T-helper 17 cell (primary cell): ENCODE measurements at places on chromosomes 6 and 20.

DNA sequence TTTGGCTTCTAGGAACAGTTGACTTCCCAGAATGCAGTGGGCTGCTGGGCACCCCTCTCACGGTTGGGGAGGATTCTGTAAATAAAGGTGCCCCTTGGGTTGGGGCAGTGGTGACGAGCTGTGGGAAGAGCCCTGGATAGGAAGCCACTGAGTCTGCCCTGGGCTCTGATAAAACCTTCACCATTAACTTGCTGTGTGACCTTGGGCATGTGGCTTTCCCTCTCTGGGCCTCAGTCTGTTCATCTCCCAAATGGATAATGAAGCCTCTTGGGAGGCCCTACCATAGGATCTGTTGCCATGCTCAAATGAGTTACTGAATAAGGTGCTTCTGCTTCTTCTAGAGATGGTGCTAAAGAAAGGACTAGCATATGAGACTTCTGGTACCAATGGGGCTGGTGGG, 3.7 kb downstream of the CRIP3 start:
- no peak overlapping the region for H3K4me3 ChIP-seq
- no peak for DNase-seq
- H3K4me1 ChIP-seq, result peaks cover 16% of the 10 kb centered on the region
- H3K27ac ChIP-seq, result no peak overlapping the region
- H3K36me3 ChIP-seq, result peaks cover 5% of the 10 kb centered on the region

DNA sequence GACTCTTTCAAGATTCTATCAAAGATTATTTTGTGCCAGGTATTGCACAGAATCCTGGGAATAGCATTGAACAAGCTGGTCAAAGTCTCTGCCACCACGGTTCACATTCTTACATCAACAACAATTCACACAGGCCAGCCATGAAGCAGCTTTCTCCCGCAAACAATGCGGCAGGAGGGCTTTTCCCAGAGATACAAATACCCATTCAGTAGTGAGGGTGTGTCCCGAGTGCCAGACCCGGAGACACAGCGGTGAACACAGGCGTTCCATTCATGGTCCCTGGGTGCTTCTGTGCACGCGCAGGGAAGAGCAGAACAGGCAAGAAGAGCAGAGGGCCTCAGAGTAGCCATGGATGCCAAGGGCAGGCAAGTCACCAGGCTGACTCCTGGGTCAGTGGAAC, 83.3 kb upstream of the PDE10A start:
- no peak overlapping the region for H3K27ac ChIP-seq
- peaks cover 12% of the 10 kb centered on the region for H3K27me3 ChIP-seq
- H3K4me1 ChIP-seq, result no peaks in the 10 kb centered on the region
- no peak for DNase-seq
- no peak overlapping the region for H3K4me3 ChIP-seq
- H3K36me3 ChIP-seq, result peaks cover 2% of the 10 kb centered on the region

DNA sequence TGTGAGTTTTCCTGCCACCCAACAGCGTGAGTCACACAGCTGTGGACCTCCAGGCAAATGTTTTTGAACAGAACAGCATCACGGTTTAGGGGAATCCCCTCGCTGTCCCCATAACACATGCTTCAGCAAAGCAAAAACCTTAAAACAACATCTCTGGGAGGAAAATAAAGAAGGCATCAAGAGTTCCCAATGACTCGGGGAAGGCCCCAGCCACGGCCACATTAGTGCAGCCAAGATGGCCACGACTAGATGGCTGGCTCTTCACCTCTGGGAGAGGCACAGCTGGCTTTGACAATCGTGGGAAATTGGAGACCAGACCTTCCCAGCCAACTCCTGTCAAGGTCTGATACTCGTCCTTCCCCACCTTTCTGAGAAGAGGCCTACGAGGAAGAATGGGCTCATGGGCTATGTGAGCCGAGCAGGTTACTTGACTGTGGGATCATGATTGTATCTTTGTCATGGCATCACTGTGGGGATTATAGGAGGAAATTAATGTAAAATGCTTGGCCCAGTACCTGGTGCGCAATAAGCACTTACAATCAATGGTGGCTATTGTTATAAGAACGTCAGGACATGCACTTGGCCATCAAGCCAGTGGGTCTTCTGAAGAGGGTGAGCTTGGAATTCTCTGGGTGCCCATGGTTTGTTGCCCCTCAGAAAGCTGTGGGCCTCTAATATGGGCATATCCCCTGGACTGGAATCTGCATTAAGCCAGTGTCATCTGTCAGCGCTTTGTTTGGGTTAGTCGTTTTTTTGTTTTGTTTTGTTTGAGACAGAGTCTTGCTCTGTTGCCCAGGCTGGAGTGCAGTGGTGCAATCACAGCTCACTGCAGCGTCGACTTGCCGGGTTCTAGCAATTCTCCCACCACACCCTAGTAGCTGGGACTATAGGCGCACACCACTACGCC, 43.6 kb downstream of the FGD2 start:
- DNase-seq, result no peak
- peaks cover 46% of the 10 kb centered on the region for H3K4me1 ChIP-seq
- H3K27ac ChIP-seq, result peak overlapping the region; percentile 99
- H3K4me3 ChIP-seq, result peak overlapping the region; percentile 93
- H3K27me3 ChIP-seq, result no peaks in the 10 kb centered on the region
- no peaks in the 10 kb centered on the region for H3K36me3 ChIP-seq

- no peaks in the 10 kb centered on the region for H3K36me3 ChIP-seq
- no peak for DNase-seq
- H3K27me3 ChIP-seq, result no peaks in the 10 kb centered on the region
- peaks cover 22% of the 10 kb centered on the region for H3K4me1 ChIP-seq
- H3K4me3 ChIP-seq, result no peak overlapping the region
Measured at GRCh38 chr6:53646606-53647005, 18.9 kb downstream of the KLHL31 start.

- DNase-seq, result no peak
- peaks cover 33% of the 10 kb centered on the region for H3K27me3 ChIP-seq
- H3K4me1 ChIP-seq, result peaks cover 4% of the 10 kb centered on the region
- H3K36me3 ChIP-seq, result peaks cover 4% of the 10 kb centered on the region
- no peak overlapping the region for H3K27ac ChIP-seq
Measured at GRCh38 chr6:18527836-18528743, 140.9 kb downstream of the RNF144B start.

DNA sequence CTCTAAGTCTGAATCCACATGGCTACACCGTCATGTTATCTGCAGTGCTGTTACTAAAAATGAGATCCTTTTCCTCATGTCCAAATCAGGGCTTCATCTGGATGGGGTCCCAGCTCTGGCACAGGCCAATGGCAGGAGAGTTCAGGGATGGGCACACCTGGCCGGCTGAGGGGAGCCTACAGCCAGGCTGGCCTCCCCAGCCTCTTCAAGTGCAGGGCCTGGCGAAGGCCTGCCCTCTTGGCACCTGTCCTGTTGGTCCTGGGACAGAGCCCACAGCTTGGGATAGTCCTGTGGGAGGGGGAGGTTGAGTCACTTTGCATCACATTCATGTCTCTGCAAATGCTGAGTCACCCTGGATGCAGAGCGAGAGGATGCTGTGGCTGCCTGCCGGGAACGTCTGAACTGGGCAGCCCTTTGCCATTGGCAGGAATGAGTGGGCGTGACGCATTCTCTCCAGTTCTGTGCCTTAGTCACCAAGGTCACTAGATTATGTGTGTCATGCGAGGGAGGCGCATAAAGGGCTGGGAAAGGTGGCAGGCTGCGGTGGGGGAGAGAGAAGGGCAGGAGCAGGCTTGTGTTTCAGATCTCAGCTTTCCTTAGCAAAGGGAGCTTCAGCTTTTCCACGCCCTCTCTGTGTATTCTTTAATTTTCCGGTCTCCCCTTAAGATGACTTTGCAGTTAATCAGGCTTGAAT, 223.2 kb upstream of the ECI2 start:
- no peaks in the 10 kb centered on the region for H3K4me1 ChIP-seq
- H3K27me3 ChIP-seq, result peaks cover 36% of the 10 kb centered on the region
- DNase-seq, result no peak
- no peak overlapping the region for H3K27ac ChIP-seq
- no peak overlapping the region for H3K4me3 ChIP-seq

DNA sequence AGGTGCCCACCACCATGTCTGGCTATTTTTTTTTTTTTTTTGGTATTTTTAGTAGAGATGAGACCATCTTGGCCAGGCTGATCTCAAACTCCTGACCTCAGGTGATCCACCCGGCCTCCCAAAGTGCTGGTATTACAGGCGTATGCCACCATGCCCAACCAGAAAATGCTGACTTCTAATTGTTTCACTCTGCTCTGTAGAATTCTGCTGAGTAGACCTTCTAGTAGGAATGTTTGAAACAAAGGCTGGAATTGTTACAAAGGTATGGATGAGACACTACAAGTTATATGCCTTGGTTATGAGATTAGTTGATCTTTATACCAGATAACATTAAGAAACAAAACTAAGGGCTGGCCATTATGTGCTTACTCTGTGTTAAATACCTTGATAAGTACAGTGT, 44.8 kb downstream of the MEP1A start:
- no peak overlapping the region for H3K27ac ChIP-seq
- no peak overlapping the region for H3K4me3 ChIP-seq
- H3K4me1 ChIP-seq, result no peaks in the 10 kb centered on the region
- no peaks in the 10 kb centered on the region for H3K36me3 ChIP-seq
- peaks cover 18% of the 10 kb centered on the region for H3K27me3 ChIP-seq

DNA sequence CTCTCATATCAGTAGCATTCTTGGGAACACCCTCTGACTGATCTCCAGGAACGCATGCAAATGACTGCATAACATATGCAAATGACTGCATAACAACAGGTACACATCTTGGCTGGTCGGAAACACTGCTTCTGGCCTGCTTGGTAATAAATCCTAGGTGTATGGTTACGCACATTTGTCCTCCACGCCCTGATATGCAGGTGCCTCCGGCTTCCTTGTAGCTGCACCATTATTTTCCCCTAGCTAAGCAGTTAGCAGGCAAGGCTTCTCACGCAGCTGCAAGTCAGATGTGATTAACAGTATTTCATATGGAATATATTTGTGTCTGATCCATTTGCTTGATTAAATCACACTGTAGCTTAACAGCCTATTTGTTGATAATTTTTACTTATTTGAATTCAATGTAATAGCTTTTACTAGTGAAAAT, 5.9 kb downstream of the RPS6KA2 start:
- H3K4me3 ChIP-seq, result no peak overlapping the region
- H3K27me3 ChIP-seq, result peaks cover 26% of the 10 kb centered on the region
- DNase-seq, result no peak
- peaks cover 2% of the 10 kb centered on the region for H3K36me3 ChIP-seq

DNA sequence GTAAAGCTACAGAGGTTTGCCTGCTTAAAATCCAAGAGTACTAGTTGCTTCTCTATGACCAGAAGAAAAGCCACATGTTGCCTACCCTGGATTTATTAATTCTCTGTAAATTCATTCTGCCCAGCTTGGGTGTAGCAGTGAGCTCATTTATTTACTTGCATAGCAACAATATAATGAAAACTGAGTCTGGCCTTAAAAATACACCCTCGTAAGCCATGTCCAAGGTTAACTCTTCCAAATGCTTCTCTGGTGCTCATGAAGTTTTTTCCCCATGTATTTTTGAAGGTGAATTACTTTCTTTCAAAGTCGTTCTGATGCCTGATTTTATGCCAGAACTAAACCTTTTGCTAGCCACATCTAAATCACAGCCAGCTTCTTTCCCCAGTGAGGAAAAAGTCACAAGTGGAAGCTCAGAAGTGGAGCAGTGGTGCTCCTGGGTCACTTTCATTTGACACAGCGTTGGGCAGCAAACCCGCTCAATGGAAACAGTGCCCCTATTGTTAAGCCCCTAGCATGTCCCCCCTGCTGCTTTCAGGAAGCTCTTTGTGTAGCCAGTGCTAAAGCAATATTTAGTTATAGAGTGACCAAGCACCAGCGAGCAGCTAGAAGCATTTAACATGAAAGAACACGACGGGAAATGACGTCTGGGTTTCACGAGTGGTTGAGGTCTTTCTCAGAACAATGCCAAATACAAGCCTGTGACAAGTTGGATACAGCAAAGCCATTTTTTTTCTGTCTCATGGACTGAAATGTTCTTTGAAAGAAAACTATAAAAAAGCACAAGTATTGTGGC, 29.8 kb downstream of the NEDD9 start:
- H3K27ac ChIP-seq, result peak overlapping the region; percentile 70
- H3K4me1 ChIP-seq, result peaks cover 43% of the 10 kb centered on the region
- H3K36me3 ChIP-seq, result peaks cover 14% of the 10 kb centered on the region
- no peaks in the 10 kb centered on the region for H3K27me3 ChIP-seq
- no peak for DNase-seq

- no peak for DNase-seq
- no peaks in the 10 kb centered on the region for H3K36me3 ChIP-seq
- H3K27ac ChIP-seq, result no peak overlapping the region
- no peak overlapping the region for H3K4me3 ChIP-seq
- H3K4me1 ChIP-seq, result no peaks in the 10 kb centered on the region
Measured at GRCh38 chr6:56725254-56725653, 82.6 kb upstream of the DST start.

GRCh38 chr6:74946961-74947360, 258.9 kb downstream of the COL12A1 start:
- no peak overlapping the region for H3K27ac ChIP-seq
- no peaks in the 10 kb centered on the region for H3K27me3 ChIP-seq
- no peak overlapping the region for H3K4me3 ChIP-seq
- H3K4me1 ChIP-seq, result no peaks in the 10 kb centered on the region

- DNase-seq, result no peak
- H3K27ac ChIP-seq, result no peak overlapping the region
- no peak overlapping the region for H3K4me3 ChIP-seq
- H3K36me3 ChIP-seq, result peaks cover 9% of the 10 kb centered on the region
- H3K27me3 ChIP-seq, result no peaks in the 10 kb centered on the region
Measured at GRCh38 chr6:82917346-82918064, 148.1 kb downstream of the UBE3D start.

GRCh38 chr20:53070706-53071392, 98.7 kb downstream of the TSHZ2 start:
- peak overlapping the region; percentile 5 for H3K4me3 ChIP-seq
- peak overlapping the region; percentile 30 for H3K27ac ChIP-seq
- peaks cover 3% of the 10 kb centered on the region for H3K36me3 ChIP-seq
- H3K27me3 ChIP-seq, result no peaks in the 10 kb centered on the region

GRCh38 chr6:16766836-16767745, 5.8 kb upstream of the ATXN1 start:
- no peaks in the 10 kb centered on the region for H3K36me3 ChIP-seq
- no peak for DNase-seq
- peaks cover 52% of the 10 kb centered on the region for H3K4me1 ChIP-seq
- no peaks in the 10 kb centered on the region for H3K27me3 ChIP-seq
- no peak overlapping the region for H3K27ac ChIP-seq
- H3K4me3 ChIP-seq, result no peak overlapping the region

DNA sequence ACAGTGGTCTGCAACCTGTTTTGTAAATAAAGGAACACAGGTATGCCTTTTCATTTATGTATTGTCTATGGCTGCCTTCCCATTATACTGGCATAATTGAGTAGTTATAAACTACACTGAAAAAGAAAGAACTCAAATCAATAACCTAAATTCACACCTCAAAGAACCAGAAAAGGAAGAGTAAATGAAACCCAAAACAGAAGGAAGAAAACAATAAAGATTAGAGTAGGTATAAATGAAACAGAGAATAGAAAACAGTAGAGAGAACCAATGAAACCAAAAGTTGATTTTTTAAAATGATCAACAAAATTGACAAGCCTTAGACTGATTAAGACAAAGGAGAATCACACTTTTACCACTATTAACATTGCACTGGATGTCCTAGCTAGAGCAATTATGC, 34.7 kb downstream of the FAM184A start:
- no peaks in the 10 kb centered on the region for H3K27me3 ChIP-seq
- no peak overlapping the region for H3K4me3 ChIP-seq
- peaks cover 4% of the 10 kb centered on the region for H3K36me3 ChIP-seq
